ENCODE measurements at places on chromosomes 3 and 15.

DNA sequence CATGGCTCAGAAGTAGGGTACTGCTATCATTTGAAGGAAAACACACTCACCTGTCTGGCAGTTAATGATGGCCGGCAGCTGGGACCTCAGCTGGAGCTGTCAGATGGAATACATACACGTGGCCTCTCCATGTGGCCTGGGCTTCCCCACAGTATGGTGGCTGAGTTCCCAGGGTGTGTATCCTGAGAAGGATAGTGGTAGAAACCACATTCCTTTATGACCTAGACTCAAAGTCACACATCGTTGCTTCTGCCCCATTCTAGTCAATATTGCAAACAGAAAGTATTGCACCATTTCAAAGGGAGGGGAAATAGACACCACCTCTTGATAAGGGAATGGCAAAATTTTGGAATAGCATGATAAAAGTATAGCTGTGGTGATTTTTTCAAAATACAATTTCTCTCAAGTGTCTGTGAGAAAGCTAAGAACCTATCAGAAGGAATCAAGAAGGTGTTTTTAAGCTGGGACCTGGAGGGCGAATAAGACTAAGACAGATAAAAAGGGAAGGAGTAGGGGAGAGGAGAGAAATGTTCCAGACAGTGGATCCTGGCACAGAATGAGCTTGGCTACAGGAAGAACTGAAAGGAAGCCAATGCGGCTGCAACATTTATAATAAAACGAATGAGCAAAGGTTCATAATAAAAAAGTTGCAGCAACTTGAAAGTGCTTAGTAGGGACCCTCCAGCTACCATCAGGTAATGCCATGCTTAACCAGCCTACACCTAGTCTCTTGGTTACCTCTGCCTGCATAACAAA is 40.1 kb upstream of the GALNT15 start:
- no peak for DNase-seq

DNA sequence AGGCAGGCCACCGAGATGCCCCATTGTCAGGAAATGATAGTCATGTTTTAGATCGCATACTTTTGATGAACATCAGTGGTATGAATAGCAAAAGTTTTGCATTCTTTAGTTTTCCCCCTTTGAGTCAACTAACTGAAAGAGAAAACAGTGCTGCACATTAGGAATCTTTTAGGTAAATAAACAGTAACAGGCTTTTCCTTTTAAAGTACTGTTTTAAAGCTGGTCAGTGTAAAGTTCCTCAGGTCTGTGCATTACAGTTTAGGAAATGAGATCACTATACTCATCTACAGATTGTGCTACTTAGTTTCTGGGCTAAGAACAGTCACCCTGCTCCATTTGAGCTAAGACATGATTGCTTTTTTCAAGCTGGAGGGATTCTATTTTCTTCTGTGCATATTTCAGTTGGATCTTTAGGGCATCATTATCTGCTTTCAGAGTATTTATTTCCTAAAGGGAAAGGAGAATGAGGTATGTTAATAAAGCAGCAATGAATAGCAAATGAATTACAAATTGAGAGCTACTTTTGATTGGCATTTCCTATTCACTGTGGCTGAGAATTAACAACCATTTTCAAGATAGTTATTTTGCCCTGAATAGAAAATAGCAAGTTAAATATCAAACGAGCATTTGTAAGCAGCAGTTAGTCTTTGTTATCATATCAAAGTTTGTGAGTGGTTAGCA is 36.5 kb downstream of the FAM98B start:
- no peak for DNase-seq

GRCh38 chr3:11575677-11576076 is 68.0 kb downstream of the VGLL4 start:
- no peak for DNase-seq

DNA sequence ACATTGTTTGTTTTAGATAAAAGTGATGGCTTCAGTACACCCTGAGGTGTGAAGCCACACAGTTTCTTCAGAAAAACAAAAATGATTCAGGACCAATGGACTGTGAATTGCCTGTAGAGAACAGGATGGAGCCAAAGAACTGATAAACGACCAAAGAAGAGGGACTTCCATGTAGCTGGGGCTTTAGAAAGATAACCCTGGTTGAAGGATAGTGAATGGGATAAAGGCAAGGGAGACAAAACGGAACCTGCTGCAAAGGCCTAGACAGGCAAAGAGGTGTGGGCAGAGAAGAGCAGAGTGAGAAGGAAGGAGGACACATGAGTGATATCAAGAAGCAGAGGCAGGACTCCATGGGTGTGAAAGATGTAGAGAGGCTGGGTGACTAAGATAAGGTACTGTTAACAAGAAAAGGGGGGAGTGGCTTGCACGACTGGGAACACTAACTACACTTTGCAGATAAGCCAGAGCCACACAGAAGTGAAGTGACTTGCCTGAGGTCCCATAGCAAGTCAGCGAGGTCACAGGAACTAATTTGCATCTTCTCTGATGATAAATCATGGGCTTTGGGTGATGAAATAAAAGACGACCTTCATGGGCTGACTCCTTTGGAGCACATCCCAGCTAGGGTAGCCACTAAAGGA is 44.3 kb downstream of the RAB6B start:
- DNase-seq: no peak

GRCh38 chr3:94162700-94163099 is 99.8 kb downstream of the NSUN3 start:
- DNase-seq: no peak

DNA sequence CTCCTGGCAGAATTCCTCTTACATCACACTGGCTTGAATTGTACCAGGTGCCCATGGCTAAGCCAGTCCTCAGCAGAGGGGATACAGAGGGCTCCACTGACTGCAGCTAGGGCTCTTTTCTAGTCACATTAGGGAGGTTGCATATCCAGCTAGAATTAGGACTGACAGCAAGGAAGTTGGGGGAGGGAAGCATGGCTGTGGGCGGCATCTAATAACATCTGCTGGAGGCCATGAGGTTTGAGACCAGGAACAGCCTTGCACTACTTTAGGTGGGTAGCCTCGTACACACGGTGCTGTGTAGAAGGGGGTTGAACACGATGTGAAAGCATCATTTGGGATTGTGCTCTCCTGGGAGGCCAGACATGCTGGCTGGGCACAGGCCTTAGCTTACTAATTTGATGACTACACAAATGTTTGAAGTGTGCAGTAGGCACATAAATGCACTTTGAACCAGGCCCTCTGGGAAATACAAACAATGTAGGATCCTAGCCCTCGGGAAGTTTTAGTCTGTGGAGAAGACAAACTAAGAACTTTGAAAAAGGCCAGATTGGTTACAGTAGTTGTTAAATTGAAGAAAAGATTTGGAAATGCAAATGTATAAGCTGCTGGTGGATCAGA is 30.2 kb downstream of the CHCHD6 start:
- no peak for DNase-seq

- no peak for DNase-seq
These were observed 352.5 kb downstream of the GAP43 start for GRCh38 chr3:115975796-115976195.

- no peak for DNase-seq
These were observed 195.5 kb upstream of the MBNL1 start for GRCh38 chr3:152073267-152073666.

GRCh38 chr3:55066551-55067047 is 138.7 kb upstream of the LRTM1 start:
- no peak for DNase-seq

DNA sequence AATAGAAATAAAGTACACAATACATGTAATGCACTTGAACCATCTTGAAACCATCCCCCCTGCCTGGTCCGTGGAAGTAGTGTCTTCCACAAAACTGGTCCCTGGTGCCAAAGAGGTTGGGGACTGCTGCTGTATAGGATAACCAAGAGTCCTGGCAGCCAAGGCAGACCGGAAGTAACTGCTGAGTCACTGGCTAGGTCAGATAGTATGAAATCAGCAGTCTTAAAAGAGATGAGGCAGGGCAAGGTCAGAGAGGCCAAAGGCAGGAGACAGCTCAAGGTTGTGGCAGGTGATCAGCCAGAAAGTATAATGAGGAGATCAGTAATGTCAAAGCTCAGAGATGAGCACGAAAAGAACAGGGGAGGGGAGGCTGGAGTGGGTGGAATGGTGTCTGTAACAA is 60.2 kb downstream of the MAP3K13 start:
- no peak for DNase-seq

- DNase-seq: no peak
These were observed 129.4 kb downstream of the UACA start for GRCh38 chr15:70633991-70634390.

DNA sequence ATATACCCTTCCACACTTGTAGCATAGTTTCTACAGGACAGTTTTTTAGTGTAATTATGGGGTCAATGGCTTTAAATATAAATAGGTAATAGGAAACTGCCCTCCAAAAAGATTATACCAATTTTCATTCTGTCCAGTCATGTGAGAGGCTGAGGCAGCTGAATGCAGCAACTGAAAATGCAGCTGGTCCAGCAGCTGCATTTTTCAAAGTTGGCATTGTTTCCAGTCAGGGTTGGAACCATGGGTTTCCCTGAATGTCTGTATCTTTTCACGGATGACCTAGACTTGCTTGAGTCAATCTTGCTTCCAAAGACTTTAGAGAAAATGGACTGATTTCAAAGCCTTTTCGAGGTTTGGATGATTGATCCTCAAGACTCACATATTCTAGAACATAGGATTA is 9.9 kb upstream of the KNL1 start:
- DNase-seq: no peak

- no peak for DNase-seq
These were observed 224.0 kb upstream of the RGMA start for GRCh38 chr15:93312891-93313486.

DNA sequence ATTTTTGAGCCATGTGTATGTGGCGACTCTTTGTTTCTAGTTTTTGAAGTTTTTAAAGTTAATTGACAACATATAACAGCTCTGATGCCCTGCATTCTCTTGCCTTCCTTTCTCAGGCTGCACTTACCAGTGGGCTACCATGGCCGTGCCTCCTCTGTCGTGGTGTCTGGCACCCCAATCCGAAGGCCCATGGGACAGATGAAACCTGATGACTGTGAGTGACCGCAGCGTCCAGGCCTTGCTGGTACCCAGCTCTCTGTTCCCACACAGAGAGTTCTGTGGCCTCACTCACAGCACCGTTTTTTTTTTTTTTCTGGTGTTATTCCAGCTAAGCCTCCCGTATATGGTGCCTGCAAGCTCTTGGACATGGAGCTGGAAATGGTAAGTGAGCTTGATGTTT is 15.1 kb downstream of the FAH start:
- DNase-seq: no peak

DNA sequence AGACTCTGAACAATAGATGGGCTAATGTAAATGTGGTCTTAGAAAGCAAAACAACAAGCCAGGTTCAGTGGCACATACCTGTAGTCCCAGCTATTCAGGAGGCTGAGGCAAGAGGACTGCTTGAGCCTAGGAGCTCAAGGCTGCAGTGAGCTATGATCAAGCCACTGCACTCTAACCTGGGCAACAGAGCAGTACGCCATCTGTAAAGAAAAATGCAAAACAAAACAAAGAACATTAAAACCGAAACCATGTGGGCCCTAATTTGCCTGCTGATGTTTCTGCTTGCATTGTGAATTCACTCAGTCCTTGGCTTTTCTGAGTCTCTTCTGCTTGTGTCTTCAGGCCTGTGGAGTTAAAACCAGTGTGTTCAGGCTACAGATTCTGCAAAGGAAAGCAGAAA is 56.7 kb downstream of the CCNL1 start:
- no peak for DNase-seq

DNA sequence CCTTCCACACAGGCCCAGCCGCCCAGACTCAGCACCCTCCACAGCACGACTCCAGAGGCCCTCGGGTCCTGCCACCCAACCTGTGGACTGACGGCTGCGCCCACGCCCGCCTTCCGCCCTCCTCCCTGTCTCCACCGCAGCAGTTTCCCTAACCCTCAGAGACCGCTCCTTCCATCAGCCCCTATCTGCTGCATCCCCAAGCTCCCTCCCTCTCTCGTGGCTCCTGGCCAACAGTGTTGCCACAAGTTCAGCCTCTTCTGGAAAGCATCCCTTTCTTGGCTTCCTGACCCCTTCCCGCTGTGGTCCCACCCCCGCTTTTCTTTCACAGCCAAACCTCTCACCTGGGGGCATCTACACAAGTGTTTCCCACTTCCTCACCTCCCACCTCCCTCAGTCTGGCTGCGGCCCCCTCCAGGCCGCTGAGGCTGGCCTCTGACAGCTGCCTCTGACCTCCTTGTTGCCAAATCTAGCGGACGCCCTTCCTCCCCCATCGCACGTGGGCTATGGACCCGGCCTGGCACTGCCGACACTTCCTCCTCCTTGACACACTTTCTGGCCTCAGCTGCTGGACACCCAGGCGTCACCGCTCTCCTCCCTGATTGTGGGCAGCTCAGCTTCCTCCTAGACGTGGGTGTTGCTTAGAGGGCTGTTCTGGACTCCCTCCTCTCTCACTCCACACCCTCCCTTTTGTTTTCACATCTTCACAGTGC is 168.8 kb upstream of the TLE3 start:
- no peak for DNase-seq

DNA sequence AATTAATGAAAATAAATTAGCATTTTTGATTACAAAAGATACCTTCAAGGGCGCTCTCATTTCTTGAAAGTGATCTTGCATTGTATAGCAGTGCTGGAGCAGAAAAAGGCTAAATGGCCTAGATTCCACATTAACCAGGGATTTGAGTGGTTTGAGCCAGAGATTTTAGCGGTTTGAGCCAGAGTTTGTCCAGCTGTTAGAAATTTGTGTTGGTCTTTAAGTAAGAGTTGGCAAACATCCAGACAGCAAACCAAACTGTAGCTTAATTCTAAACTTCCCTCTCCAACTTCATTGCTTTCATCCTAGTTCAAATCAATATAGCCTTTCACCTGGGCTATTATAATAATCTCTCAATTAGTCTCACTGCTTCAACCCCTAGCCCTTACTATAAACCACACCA is 351.7 kb downstream of the IGSF11 start:
- DNase-seq: no peak

DNA sequence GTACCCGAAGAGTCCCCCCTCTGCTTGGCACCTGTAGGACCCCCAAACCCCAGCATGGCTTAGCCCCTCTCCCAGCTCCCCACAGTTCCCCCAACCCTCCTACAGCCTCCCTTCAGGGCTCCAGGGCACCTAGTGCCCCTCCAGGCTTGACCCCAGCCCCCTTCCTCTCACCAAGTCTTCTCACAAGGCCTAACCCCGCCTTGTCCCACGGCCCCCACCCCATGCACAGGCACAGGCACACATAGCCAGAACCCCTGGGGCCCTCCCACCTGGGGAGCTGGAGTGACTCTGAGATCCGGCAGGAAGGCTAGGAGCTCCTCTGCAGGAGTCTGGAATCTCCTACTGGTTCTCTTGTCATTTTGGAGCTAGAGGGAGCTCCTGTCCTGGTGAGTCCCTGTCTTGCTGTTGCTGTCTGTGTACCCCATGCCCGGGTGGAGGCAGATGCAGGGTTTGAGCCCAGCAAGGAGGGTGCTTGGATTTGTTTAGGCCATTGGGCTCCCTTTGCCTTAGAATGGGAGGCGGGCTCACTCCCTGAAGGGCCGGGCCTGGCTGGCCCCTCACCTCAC is 39.6 kb downstream of the KLF13 start:
- DNase-seq: no peak

- DNase-seq: no peak
These were observed 4.0 kb upstream of the RASGRF1 start for GRCh38 chr15:79094611-79095021.

All from stimulated activated CD8-positive, alpha-beta memory T cell treated with anti-CD3 and anti-CD28 coated beads, Interleukin-15, amount 100 ng/mL, for 1 hour (primary cell).